ENCODE measurements at places on chromosomes 7 and 10.
A peak's percentile ranks its signal among the peaks of the same experiment; 100 is the strongest.

GRCh38 chr7:92988051-92988450, 129.7 kb downstream of the SAMD9 start:
- no peak for DNase-seq

GRCh38 chr10:117609095-117609795, 66.7 kb downstream of the EMX2 start:
- DNase-seq, result no peak

DNA sequence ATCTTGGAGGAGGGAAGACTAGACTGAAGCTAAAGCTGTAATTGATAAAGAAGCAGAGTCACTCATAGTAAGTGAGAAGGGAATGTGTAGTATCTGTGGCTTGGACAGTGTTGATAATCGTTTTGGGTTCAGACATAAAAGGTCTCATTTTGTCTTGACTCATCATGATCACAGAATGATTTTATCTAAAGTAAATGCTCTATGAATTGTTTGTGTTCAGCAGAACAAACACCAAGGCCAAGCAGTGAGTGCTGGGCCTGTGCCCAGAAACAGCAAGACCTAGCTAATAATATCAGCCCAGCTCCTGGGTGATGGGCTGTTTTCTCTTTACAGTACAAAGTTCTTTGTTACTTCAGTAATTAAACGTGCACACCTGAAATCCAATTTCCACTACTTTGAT, 26.7 kb upstream of the CD36 start:
- no peak for DNase-seq

GRCh38 chr7:111741811-111742240, 179.5 kb upstream of the IMMP2L start:
- DNase-seq, result peak; percentile 14

GRCh38 chr7:123439191-123439590, 95.2 kb downstream of the IQUB start:
- DNase-seq, result no peak

DNA sequence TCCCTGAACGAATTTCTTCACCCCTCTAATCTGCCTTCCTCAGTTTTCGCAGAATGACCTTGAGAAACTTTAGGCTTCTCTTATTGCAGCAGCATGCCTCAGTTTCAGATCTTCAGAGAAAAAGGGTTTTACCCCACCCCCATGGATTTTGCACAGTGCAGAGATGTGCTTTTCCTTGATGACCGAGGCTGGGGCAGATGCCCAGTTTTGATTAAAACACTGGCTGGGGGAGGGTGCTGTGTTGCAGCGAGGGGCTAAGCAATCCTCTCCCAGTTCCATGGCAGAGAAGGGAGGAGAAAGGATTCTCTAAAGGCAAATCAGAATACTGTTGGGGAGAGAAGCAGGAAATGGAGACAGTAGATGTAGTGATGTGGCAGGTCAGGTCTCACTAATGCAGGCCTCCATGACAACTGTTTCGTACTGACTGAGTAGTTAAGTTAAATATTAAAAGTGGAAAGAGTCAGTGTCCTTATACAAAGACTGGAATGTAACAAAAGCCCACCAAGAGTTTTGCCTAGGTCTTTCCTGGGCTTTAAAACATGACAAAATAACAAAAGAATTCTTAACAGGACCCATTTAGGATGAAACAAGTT, 50.8 kb upstream of the PDZD8 start:
- DNase-seq, result no peak

DNA sequence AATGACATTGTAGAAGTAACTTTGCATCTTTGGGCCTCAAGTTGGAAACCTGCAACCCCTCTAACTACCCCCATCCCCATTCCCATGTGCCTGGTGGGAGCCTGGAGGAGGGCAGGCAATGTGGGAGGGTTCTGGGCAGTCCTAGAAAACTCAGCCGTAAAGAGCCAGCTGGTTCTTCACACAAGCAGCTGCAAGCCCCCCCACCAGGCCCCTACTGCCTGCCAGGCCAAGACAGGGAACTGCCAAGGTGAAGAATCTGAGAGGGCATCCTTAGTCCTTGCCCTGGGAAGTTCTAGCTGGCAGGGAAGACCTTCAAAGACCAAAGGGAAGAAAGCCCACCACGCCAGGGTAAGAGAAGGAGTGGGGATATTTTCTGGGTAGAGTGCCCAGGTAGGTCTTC, 12.2 kb upstream of the INMT start:
- DNase-seq, result no peak

DNA sequence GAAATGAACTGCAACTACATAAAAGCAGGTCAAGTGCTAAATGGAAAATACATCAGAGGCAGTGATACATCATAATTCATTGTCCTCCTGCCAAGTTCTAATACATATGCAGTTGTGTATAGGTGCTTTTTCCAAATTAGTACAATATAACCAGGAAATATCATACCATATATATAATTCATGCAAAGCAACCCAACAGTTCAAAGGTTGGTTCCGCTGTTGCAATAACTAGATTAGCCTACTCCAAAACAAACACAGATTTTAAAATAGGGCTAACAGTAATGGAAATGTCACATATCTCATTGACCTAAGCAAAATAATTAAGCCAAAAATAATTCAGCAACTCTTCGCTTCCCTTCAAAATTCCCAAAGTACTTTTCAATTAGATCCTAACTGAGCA, 88.9 kb upstream of the NEBL start:
- DNase-seq, result no peak

GRCh38 chr10:110260746-110261477, 43.8 kb downstream of the SMNDC1 start:
- no peak for DNase-seq

GRCh38 chr7:109386959-109387358, 817.3 kb downstream of the DNAJB9 start:
- DNase-seq, result no peak

DNA sequence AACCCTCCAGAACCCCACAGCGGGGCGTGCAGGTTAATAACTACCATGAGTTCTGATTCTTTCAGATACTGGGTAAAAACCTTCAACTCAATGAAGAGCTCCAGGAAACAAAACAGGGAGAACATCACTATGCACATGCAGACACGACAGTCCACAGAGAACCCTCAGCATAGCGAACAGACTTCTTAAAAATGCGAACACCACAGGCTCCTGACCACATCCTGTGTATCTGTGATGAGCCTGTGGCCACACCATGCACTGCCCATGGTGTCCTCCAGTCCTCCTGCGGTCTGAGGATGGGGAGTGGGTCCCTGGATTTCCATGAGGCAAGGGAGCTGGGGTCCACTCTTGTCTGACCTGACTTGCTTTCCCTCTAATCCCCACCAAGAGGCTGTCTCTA, 107.2 kb downstream of the COBL start:
- DNase-seq, result no peak

GRCh38 chr7:11754123-11754522, 77.9 kb downstream of the THSD7A start:
- no peak for DNase-seq

GRCh38 chr10:89458784-89459183, 44.4 kb downstream of the IFIT5 start:
- DNase-seq, result no peak

DNA sequence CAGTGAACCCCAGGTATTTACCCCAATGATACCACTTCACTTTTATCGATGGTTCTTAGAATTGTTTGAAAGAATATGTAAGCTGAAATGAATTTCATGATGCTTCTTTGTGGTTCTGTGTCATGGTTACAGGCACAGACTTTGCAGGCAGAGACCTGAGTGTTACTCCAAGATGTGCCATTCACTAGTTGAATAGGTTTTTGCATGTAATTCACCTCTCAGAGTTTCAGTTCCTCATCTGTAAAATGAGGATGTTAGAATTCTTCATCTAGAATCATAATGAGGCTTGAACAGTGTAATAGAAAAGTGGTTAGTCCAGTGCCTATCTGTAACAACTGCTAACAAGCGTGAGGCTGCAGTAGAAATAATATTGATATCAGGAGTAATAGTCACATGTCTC, 54.6 kb downstream of the VSTM2A start:
- no peak for DNase-seq

DNA sequence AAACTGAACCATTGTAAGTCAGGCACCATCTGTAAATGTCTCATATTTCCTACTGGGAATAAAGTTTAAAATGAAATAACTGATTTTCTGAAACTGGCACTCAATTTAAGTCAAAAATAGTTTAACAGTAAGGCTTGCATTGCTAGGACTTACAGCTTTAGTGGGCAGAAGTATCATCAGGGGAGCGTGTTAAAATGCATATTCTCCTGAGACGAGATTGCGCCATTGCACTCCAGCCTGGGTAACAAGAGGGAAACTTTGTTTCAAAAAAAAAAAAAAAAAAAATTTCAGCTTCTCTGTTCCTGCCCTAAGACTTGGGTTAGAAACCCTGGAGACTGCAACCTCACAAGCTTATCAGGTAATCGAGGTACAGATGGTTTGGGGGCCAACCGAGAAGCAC, 65.4 kb downstream of the UBE3C start:
- no peak for DNase-seq

DNA sequence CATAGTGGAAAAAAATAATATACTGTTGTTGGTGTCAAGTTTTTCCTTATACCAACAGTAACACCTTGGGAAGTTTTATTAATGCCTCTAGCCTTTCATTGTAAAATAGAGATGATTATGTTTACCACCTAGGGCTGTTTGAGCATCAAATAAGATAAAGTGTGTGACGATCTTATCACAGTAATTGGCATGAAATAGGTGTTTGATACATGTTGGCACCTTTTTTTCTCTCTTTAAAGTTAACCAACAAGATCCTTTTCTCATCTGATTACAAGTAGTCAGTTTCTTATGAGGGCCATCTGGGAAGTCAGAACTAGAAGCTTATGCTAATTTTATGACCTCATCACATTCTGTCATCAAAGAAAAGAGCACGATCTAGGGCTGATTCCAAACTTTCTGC, 669.5 kb downstream of the CCSER2 start:
- DNase-seq, result no peak

DNA sequence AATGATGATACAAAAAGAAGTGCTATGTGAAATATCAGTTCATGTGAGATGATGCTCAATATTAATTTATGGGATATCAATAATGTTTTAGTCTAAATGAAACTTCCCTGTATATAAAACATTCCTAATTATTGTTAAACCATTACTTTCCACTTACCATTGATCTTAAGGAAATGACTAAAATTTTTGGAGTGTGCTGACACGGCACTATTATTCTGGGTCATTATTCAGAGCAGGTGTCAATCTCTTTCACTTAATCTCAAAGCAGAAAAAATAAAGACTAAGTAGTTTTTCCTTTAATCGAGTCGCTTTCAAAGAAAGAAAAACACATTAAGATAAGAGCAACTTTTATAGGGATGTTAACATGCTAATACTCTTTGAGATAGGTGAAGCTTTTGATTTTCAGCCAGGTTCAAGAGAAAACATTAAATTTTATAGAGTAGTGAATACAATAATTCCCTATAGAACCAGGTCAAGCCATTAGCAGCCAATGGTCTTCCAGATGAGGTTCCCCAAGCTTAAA, 11.4 kb upstream of the CREB5 start:
- no peak for DNase-seq

DNA sequence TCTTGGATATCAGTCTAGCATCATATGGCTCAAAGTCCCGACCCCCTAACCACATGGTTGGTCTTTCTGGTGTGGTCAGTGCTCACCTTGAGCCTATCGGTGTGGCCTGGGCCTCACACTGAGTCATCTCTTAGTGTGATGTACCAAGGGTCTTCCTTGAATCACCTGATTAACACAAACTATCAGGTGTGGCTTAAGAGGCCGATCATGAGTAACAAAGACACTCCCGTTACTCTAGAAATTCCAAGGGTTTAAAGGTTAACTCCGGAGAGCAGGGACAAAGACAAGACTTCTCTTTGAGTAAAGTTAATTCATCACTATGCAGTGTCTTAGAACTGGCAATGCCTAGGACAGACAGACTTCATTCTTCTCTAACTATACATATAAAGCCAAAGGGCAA, 52.3 kb upstream of the ARMC3 start:
- DNase-seq, result no peak

GRCh38 chr10:125641398-125641797, 41.6 kb downstream of the TEX36 start:
- no peak for DNase-seq

DNA sequence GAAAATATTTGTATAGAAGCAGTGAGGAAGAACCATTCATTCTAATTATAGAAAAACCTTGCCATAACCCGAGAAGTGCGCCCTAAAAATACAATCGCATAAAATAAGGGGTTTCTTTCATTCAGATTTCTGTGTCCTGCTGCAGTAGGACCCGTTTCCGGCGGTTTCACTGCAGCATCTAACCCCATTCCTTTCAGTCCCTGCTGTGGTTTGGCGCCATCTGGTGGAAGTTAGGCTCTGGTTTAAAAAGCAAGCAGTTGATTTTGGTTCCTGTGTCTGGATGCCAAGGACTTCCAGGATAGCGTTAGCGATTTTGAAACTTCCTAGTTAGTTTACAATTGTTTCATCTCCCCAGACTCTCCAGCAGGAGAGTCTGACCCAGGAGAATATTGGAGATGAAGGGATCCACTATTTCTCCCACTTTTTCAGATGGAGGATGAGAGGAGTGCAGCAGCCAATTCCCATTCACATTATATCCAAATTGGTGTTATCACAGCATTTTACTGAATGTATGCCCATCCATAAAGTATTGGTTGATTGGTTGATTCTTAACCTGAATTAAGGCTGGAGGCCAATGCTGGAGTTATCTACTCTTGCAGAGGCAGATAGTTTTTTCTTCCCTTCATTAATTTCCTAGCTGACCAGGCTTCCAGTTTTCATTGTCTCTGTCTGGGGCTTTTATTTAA, 128.8 kb upstream of the CACNA2D1 start:
- DNase-seq, result peak; percentile 36

DNA sequence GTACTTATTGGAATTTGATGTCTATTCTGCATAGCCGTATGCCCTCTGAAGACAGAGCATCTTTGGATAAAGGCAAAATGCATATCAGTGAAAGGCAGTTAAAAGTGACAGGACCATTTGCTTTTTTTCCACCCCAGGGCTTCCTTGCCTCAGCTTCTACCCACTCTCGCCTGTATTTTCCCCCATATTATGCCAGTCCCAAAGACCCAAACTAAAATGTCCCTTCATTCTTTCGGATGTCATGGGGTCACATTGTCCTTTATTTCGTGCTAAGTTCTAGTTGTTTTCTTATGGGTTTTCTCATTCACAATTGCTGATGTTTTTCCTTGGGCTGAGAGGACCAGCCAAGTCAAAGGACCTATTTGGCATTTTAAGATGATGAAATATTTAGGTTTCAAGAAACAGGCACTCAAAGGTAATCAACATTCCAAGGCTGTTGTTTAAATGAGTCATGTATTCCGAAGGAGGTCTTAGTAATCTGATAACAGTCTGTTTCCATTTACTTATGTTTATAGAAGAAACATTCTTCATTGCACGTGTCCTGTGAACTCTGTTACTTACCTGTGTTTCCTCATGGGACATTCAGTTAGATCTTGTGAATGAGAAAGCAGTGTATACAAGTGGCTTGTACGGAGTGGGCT, 74.1 kb downstream of the DNAH11 start:
- DNase-seq, result no peak

GRCh38 chr7:36281945-36282717, 107.5 kb upstream of the ANLN start:
- DNase-seq, result no peak

Measured in stimulated activated CD8-positive, alpha-beta memory T cell treated with anti-CD3 and anti-CD28 coated beads, Interleukin-7, amount 100 ng/mL, for 1 hour (primary cell).